ENCODE measurements at places on chromosomes 6 and 20.
A peak's percentile ranks its signal among the peaks of the same experiment; 100 is the strongest.

DNA sequence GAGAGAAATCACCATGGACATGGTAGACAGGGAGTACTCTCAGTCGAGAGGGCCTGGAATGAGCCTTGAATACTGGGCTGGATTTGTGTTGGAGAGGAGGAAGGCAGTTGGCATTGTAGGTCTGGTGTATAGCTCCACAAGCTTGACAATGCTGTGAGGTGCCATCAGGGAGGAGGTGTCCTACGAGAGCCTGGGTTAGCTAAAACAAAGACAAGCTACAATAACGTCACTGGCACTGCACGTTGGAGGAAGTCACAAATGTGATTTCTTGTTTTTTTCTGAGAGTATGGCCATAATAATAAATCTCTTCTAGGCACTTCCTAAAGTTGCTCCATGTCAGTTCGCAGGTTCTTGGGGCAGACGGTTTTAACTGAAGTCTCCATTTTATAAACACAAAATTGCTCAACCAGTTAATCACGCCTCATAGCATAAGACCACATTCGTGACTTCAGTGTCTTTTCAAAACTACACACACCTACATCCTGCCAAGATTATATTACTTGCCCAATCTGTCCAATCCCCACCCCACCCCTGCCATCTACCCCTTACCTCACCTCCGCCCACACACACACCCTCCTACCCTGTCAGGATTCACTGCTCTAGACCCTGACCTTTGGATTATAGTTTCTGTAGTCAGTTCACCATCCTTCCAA, 4.4 kb upstream of the HLA-DMB start:
- DNase-seq = no peak

- no peak for DNase-seq
Measured at GRCh38 chr6:142728910-142729481, 216.0 kb downstream of the HIVEP2 start.

DNA sequence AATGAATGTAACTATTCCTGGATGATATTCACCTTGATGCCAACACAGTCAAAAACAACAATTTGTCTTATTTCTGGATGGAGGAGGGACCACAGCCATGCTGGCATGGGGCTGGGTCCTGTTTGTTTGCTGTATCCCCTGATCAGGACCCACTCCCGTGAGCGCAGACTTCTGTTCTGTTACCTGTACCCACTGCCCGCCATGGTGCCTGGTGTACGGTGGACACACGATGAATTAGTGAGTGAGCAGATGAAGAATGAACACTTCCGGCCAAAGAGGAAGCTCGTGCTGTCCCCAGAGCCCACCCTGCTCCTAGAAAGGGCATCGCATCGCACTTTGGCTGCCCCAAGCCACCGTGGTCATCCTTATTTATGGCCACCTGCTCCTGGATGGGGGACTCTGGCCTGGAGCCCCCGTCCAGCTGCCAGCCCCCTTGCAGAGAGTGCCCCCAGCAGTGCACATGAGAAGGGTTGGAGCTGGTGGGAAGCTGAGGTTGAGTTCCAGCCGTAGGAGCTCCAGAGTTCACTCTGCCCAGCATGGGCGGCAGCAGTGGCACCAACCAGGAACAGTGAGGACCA, 100.9 kb downstream of the BMP7 start:
- no peak for DNase-seq

DNA sequence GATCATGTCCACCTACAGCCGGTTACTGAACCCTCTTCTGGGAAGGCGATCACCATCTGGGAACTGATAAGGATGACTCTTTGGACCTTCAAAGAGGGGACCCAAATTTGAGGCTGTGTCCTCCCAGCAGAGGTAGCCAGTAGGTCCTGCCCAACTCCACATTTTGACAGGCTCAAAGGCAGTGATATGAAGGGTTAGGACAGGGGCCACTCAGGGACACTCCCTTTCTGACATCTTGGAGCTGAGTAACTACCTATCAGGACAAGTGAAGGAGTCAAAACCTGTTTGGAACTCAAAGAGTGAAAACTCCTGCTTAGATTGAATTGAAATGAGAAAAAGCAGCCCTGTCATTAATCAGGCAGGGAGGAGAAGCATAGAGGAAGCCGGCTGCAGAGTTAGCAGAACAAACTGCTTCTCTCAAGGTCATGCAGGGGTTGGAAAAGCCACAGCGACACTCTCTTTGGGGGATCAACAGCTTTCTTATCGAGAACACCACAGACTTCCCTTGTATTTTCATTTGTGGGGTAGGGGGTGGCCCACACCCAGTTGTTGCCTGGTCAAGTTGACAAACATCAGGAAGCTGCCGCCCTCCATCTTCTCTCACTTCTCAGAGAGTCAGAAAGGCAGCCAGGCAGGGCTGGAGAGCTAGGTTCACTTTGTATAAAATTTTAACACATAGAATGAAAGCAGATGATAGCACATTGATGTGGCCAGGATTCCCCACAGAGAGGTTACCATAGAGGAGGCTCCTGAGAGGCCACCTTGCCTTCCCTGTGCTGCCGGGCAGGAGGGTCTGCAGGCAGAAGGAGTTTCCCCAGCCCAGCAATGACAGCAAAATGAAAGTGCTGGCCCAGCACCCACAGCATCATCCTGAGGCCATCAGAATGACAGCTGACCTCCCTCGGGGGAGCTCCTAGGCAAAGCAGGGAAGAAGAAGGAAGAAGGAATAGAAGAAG, 47.6 kb downstream of the AGPAT4 start:
- DNase-seq = no peak

- DNase-seq = no peak
Measured at GRCh38 chr6:89368999-89369398, 16.5 kb upstream of the UBE2J1 start.

DNA sequence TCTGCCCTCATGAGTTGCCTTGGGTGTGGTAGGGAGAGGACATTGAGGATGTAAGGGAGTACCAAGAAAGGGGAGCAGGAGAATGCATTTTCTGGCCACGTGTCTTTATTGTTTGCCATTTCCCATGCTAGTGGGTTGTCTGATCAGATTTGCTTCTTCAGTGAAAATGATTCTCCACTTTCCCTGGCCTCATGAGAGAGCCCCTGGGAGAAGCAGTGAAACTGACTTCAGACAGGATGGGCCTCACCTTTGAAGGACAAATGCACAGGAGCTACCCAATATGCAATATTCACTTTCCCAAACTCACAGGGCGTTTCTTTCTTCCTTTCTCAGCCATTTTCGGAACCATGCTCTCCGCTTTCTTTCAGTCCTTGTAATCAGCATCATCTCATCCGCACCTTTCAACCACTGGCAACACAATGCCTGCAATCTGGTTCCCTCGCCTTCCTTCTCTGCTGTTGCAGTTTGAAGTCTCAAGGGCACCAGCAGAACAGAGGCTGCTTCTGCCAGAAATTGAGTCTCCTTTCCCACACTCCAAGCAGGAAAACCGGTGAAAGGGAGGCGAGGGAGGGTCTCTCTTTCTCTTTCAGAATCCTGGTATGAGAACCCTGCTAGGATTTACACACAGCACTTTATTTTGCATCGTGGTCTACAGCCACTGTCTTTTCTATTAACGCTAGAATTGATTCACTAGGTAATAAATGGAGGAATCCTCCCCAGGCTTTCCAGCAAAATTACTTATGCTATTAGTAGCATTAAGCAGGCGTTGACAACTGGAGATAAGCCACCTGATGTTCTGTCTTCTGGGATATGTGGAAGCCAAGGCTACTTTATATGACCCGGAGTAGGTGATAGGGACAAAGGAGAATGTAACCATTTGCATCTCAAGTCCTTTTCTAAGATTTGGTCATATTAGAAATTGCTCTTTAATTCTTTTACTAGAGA, 62.0 kb upstream of the FAM184A start:
- no peak for DNase-seq

GRCh38 chr6:163620670-163621330, 206.3 kb downstream of the QKI start:
- no peak for DNase-seq

DNA sequence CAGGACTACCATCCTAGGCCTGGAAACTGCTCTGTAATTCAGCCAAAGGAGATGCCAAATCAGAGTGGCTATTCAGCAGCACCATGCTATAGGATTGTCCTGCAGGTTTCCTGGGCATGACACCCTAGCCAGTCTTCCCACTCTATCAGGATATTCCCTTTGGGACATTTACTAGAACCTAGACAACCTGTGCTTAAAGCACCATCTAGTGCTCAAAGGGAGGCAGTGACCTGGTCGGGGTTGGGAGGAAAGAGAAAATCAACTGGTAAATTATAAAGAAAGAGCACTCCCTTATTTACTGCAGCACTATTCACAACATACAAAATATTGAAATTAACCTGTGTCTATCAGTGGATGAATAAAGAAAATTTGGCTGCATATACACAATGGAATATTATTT, 67.2 kb upstream of the SMLR1 start:
- no peak for DNase-seq

GRCh38 chr6:159616456-159616855, 76.6 kb downstream of the SOD2 start:
- no peak for DNase-seq

DNA sequence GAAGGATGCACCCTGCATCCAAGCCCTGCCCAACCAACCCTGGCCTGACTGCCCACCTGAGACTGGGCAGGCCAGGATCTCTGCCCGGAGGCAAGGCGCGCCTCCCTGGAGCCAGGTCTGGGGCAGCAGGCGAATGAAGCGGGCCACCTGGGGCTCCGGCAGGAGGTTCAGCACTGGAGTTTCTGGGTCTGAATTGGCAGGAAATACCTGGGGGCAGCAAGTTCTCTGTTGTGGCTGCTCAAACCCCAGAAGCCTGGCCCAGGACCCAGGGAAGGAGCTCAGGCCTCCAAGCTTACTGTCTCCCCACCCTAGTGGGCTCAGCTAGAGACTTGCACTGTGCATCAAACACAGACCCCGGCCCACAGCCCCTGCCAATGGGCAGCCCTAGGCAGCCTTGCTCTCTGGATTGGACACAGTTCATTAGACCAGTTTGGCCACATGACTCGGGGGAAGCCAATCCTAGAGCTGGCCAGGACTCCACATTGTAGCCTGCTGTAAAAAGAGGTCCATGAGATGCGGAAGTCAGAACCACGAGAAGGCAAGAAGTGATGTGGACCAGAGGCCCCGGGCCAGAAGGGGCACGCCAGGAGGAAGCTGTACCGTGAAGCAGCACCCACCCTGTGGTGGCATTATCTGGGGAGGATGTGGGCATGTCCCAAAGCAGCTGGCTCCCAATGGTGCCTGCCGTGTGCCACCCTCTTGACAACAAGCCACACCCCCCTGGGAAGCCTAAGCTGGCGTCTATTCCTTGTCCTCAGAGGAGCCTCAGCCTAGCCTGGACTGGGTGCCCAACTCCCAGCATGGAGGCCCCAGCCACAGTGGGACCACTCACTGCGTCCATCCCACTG, 3.1 kb downstream of the CPXM1 start:
- DNase-seq = no peak

- DNase-seq = no peak
Measured at GRCh38 chr20:15241681-15242080, 904.3 kb upstream of the FLRT3 start.

GRCh38 chr6:168181316-168181715, 102.3 kb upstream of the FRMD1 start:
- no peak for DNase-seq

- DNase-seq = no peak
Measured at GRCh38 chr6:31143148-31143547, 4.3 kb upstream of the PSORS1C2 start.

GRCh38 chr6:11595903-11596302, 58.4 kb downstream of the TMEM170B start:
- no peak for DNase-seq

GRCh38 chr6:136525586-136526195, 24.5 kb downstream of the MAP7 start:
- no peak for DNase-seq

GRCh38 chr20:17966432-17967310, 1.9 kb downstream of the SNX5 start:
- no peak for DNase-seq

DNA sequence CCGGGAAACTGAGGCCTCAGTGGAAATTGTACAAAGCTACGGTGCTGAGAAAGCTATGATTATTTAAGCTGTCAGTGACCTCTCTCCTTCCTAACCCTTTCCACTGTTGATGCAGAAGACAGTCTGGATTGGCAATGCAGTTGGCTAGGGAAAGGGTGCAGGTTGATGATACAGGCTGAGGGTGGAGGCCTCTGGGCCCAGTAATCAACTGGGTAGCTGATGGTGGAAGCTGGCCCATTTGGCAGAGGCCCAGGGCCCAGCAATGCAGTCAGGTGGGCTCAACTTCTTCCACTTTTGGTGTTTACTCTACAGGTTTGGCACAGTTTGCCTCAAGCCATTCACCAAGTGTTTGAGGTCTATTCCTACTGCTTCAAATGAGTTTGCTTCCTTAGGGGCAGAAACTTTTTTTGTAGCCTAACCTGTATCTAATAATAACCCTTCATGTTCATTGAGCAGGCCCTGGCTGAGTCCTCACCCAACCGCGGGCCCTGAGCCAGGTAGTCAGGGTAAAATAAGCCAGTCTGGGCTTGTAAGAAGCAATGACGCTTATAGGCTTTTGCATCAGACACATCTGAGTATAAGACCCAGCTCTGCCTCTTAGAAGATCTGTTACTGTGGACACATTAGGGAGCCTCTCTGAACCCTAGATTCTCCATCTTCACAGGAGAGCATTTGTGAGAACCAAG, 12.1 kb downstream of the BCL2L1 start:
- no peak for DNase-seq

GRCh38 chr6:125884634-125885371, 71.8 kb upstream of the HINT3 start:
- DNase-seq = no peak

- no peak for DNase-seq
Measured at GRCh38 chr6:105993341-105994117, 92.6 kb upstream of the PRDM1 start.

GRCh38 chr6:334536-335510, 42.5 kb downstream of the DUSP22 start:
- DNase-seq = peak; percentile 11
